ENCODE measurements at places on chromosomes 4 and X.
A peak's percentile ranks its signal among the peaks of the same experiment; 100 is the strongest.

DNA sequence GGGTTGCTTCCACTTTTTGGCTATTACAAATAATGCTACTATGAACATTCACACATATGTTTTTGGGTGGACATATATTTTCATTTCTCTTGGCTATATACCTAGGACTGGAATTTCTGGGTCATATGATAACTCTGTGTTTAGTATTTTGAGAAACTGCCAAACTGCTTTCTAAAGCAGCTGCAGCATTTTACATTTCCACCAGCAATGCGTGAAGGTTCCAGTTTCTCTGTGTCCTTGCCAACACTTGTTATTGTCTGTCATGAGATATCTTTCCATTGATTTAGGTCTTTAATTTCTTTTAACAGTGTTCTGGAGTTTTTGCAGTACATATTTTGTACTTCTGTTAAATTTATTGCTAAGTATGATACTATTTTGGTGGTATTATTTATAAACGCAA lies 48.3 kb downstream of the CLCN5 start:
- DNase-seq = no peak

DNA sequence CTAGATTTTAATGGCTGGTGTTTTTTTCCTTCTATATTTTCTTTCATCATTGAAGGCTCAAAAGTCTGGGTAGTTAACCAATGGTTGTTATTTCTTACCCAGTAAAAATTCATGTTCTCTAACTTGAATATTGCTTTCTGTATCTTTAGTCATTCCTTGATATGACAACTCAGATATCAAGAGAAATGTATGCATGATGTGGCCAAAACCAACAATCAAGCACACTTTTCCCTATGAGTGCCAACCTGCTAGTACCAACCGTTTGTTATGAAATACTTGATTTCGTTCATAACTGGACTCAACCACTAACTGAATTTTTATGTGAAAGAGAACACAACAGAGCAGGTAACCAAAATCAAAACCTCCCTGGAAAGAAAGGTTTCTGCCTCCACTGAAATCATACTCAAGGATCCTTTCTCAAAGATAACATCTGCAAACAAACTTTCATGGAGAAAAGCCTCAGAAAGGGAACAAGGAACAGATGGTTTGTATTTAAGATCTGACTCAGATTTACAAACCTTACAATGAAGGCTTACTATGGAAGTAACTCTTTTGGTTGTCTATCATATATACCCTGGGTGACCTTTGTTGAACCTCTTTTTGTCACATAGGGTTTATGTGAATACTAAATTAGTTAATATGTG lies 8.3 kb upstream of the VEGFC start:
- DNase-seq = no peak

GRCh38 chr4:51878431-51878830 lies 35.5 kb downstream of the DCUN1D4 start:
- no peak for DNase-seq

DNA sequence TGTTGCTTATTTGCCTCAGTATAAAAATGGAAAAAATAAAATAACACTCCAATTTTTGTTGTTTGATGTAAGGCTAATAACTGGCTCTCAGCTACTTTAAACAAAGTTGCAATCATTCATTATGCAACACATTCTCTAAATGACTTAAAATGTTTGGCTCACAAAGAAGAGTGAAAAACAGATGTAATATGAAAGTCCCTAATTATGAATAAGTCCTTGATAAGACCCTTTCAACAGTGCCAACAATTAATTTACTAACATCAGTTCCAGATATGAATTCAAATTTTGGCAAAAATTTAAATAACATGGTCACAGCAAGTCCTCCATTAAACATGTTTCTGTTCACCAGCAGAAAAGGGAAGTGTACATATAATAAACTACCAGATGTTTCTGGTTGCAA lies 69.8 kb downstream of the PAPSS1 start:
- DNase-seq = no peak

GRCh38 chrX:3771766-3772165 lies 58.3 kb upstream of the PRKX start:
- DNase-seq = no peak

DNA sequence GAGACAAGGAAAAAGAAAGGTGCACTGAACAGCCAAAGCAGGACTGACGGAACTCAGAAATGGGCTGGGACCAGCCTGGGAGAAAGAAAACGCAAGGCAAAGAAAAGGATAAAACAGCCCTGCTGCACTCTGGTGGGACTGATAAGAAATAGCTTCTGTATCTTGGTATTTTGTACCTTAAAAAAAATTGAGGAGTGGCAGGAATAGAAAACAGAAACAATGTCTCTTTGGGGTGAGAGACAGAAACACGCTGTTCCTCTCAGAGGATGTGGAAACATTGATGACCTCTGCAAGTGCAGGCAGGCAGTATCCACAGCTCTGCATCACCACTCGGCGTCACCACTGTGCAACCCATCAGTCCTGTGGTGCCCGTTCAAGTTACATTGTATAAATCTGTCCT lies 152.5 kb upstream of the SPRY1 start:
- peak; percentile 22 for DNase-seq

- no peak for DNase-seq
These were observed 27.3 kb upstream of the FBXW7 start for GRCh38 chr4:152563209-152563608.

DNA sequence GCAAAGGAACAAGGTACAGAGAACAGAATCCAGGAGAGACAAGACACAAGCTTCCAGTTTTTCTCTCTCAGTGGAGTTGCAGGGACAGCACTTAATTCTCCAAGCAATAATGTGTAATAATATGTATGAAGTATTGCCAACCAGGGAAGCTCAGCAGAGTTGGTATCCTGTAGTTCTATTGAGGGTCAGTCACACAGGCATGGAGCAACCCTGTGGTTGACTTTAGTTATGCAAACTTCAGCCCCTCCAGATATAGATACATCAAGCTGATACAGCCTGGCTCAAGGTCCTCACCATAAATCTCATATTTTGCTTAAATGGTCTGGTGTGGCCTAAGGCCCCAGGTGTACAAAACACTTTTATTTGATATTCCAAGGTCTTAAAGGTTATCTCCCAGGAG lies 248.6 kb upstream of the EPHA5 start:
- DNase-seq = no peak

DNA sequence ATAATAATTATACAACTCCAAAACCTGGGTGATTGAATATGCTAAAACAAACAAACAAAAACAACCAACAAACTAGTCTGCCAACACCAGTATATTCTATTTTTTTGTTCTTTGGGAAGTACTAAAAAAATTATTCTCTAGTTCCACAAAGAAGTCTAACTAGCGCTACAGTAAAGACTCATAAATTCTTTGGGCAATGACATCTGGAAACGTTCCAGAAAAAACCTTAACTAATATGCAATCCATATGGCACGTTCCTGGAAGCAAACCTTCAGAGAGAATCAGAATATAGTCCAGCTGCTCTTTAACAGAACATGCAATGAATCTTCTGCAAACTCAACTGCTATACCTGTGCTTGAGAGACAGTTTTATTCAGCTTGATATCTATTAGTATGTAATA lies 500.1 kb downstream of the TRAM1L1 start:
- DNase-seq = no peak

DNA sequence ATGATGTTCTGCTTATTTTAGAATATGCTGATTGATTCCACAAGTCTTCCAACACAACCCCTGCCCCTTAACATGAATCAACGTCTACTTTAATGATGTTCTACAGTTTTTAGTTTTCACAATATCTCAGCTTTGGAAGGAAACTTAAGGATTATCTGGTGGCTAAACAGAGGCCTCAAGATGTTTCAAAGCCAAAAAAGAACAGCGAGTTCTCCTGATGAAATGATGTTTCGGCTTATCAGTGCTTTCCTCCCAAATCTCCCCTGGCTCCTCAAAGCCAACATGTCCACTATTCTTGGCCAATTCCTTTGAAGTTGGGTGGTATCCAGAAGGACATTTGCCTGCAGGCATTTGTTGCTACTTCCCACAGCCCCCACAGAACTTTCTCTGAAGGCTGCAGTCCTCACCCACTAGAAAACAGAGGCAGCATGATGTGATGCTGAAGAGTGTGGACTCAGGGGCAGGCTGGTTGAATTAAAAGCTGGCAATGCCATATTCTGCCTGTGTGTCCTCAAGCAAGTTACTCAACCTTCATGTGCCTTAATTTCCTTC lies 87.3 kb downstream of the ADGRG4 start:
- DNase-seq = no peak
